ENCODE measurements at places on chromosomes 6 and 20.

- no peak for DNase-seq
Measured at GRCh38 chr6:48194596-48195295, 83.7 kb upstream of the PTCHD4 start.

DNA sequence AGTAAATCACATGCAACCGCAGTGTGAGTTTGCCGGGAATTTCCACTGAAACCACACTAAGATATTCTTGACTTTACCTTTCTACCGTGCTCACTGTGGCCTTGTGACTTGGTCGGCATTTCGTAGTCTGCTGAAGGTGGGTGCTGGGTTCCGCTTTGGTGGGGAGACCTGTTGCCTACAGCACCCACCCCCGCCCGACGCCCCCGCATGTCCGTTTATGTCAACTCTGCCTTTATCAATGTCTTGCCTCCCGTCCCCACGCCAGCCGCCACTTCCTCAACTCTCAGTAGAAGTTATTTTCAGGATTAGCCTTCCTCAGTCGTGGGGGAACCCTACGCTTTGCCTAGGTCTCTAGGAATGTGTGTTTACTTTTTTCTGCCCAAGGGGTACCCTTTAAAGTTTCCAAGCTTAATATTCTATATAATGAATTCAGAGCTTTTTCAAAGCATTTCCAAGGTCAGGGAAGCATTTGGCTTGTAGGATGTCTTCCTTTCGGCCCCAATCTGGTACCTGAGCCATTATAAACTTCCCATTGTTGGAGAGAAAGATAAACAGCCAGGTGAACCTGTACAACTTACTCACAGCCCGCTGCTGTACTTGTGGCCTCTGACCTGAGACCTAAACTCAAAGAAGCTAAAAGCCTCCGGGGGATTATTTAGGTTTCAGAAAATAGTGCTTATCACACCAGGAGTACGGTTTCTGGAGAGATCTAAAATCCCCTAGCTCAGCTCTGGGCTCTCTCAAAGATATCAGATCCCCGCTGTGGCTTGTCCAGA is 54.2 kb downstream of the TBC1D7 start:
- no peak for DNase-seq

DNA sequence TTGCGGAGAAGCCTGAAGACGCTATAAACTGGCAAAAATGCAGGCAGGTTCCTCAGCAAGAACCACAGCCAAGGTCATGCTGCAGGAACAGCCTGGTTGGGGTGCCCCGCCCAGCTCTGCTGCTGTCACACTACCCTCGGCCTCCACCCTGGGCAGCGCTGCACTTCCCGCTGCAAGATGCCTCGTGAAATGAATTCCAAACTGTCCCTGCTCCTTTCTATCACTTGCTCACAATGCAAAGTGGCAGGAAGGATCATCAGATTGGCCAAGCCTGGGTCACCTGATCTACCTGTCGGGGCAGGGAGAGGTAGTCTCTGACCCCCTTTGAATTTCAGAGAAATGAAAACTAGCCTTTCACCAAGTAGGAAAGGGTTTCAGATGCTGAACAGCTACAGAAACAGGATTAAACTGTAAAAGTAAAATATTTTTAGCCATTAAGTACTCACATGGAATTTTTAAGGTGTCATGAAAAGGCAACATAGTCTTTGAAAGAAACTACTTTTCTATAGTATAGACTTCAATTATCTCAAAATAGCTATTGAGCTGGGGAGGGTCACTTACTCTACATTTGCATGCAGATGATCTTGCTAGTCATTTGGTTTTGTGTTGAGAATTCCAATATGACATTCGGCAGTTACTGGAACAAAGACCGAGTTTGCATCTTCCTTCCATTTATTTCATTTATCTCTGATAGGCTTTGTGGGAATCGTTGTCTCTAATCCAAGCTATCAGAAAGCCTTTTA is 236.4 kb upstream of the ASCC3 start:
- DNase-seq = no peak

DNA sequence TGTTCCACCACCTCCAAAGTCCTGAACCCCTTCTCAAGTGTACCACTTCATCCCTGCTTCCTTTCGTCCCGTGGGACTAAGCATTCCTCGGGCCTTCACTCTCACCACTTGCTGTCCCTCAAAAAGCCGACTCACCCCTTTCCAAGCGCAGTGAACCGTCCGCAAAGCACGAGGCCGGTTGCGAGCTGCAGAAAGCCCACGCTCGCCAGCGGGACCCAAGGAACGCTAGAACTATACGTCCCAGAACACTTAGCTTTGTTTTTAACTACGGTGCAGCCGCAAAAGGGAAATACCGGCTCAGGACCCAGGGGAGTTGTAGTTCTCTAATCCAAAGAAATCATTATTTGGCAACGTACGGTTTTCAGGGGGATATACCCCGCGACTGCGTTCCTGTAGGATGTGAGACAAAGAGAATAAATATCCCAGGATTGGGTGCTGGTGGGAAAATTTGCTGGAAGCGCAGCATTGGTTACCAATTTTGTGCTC is 416 bp upstream of the POLR1H start:
- no peak for DNase-seq

DNA sequence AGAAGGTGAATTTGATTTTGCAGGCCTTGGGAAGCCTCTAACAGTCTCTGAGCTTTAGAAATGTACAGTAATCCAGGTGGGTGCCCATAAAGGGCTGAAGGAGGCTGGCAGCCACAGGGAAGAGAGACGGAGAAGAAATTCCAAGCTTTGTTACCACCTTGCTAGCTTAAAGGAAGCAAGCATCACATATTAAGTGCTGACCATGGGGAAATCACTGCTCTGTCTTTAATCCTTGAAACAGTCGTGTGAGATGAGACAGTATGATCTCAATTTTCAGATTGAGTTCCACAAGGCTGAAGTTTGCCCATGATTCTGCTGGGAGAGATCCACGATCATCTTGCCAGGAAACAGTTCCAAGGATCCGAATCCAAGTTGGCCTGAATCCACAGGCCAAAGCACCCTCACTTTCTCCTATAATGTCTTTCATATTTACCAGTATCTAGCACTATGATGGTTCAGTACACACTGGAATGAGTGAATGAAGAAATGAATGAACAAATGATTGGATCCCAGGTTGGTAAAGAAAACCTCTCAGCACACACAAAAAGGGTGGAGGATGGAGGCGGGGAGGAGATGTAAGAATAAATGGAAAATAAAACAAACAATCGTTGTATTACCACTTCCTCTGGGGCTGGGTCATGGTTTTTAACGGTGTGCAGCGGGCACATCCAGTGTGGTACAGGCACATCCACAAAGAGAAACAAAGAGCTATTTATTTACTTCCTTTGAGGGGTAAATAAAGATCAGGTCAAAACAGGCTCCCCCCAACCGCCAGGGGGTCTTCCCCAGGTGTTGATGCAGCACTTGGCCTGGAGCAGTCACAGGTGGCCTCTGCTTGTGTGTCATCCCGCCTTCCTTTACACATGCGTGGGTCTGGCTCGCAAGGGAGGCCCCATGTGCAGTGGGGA is 28.2 kb upstream of the TAF8 start:
- no peak for DNase-seq

GRCh38 chr6:110485491-110485890 is 9.1 kb upstream of the SLC22A16 start:
- DNase-seq = no peak

- no peak for DNase-seq
Measured at GRCh38 chr20:32206760-32207625, 550 bp downstream of the PLAGL2 start.

GRCh38 chr6:123925842-123926399 is 122.3 kb downstream of the NKAIN2 start:
- DNase-seq = no peak

GRCh38 chr20:46936415-46937156 is 41.9 kb downstream of the EYA2 start:
- no peak for DNase-seq

DNA sequence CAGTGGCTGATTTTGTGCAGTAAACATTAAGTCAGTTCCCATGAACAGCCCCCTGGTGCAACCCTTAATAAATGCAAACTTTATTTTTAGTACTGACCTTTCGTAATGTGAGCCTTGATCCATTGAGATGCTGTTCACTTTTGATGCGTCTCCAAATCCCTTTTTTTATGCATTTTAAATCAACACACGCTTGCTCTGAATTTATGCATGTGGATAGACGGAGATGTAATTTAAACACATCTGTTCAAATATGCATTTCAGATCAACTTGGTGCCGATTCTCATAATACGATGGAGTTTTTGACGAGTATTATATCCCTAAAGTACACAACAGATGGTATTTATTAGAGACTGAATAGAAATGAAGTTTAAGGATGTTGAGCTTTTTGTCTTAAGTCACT is 505.7 kb downstream of the CDKAL1 start:
- no peak for DNase-seq

GRCh38 chr6:56526860-56527544 is 115.7 kb downstream of the DST start:
- DNase-seq = no peak

- DNase-seq = no peak
Measured at GRCh38 chr20:45958593-45958992, 13.4 kb downstream of the ZNF335 start.

DNA sequence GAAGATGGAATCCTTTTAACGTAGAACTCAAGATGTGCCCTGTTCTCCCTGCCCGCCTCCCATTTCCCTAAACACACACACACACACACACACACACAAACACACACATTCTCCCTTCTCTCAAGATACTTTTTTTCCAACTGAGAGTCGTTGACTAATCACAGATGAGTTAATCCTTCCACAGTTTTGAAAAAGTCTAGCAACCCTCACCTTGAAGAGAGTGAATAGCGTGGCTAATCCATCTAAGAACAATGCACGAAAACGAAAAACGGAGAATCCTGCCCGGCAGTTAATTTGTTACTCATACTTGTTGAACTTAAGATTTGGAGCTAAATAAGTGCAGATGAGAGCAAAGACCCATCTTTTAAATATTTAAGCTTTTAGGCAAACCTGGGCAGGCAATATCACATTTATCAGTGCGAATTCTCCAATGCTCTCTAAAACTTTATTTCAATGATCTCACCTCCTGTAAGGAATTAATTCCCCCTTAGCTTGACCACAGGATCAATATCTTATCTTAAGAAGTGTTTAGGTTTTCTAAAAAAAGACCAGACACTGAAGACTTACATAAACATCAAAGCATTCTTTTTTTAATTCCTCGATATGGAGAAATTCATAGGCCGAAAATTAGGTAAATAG is 1.1 kb downstream of the AGPAT4 start:
- DNase-seq = no peak

- DNase-seq = no peak
Measured at GRCh38 chr6:66161546-66162108, 454.6 kb upstream of the EYS start.

DNA sequence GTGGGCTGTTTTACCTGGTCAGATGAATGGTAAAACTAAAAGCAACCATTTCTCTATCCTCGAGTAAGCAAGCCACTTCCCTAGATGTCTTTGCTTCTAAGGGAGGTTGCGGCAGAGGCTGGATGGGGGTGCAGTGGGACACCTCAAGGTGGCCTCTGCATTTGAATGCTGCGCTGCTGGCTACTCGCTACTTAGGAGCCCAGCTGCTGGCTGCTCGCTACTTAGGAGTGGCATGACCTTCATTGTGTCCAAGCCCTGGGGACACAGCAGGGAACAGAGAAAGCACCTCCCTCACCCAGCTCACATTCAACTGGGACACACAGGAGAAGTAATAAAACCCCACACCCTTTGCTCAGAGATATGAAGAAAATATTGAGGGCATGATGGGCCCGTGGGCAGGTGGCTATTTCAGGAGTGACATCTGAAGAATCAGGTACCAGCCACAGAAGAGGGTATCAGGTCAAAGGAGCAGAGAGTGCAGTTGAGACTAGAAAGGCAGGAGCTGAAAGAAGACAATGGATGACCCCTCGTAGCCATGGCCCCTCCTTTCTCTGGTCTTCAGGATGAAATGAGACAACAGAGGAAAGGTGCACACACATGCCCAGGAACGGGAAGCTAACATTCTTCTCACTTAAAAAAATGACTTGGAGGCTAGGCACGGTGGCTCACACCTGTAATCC is 149.4 kb downstream of the ZMYND8 start:
- DNase-seq = no peak

DNA sequence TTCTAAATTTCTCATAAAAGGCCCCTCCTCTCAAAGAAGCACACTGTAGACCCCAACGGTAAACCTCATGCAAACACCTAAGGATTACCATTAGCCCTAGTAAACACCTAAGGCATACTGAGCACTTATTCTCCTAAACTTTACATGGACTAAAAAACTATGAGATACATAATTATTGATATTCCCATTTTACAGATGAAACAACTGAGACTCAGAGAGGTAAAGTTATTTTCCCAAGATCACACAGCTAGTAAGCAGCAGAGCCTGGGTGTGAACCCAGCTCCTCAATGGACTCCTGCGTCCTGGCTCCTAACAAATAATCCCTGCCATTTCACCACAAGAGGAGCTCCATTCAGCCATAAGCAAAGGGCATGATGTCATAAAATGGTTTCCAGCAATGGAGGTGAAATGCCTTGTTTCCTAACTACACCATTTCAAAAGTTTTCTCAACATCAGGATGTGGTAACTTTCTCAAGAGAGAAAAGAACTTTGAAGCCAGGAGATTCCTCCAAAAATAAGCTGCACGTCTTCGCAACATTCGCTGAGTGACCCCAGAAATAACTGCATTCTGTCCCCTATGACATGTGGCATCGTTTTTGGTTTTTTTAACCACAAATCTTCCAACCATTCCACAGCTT is 4.1 kb downstream of the ATP9A start:
- no peak for DNase-seq

- no peak for DNase-seq
Measured at GRCh38 chr6:1082285-1082935, 229.5 kb upstream of the FOXQ1 start.

DNA sequence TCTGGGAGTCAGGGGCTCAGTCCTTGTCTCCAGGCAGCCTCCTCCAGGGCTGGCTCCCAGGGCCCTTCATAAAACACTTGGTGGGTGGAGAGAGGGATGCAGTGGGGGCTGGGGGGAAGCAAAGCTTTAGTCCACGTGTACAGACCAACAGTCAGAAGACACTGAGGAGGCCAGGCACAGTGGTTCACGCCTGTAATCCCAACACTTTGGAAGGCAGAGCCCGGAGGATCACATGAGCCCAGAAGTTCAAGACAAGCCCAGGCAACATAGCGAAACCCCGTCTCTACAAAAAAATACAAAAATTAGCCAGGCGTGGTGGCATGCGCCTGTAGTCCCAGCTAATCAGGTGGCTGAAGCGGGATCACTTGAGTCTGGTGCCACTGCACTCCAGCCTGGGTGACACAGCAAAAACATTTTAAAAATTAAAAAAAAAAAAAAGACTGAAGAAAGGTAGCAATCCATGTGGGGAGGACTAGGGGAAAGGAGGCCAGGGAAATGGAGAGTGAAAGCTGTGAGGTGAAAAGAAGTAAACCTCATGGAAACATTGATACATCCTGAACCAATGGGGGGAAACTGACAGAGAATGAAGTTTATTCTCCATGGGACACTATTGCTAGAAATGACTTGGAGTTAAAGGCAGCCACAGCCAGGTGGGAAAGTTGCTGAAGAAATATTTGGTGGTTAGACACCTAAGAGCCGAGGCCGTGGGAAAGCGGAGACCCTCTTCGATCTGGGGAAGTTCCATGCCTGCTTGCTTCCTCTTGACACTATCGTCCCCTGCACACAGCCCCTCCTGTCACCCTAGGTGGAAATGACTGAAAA is 35.4 kb downstream of the PIM1 start:
- DNase-seq = no peak

Data from NCI-H345 (cell line).